ENCODE measurements at places on chromosomes 6 and 20. TPM values are rescaled to one million over a fixed set of nuclear protein-coding genes. Genes with fewer than 3 reads are reported as not detected.

GATA5 gene
- total RNA-seq, result not detected

MAP3K5 gene
- total RNA-seq, result 15.2 TPM

FERMT1 gene
- 5.7 TPM for total RNA-seq

DNA sequence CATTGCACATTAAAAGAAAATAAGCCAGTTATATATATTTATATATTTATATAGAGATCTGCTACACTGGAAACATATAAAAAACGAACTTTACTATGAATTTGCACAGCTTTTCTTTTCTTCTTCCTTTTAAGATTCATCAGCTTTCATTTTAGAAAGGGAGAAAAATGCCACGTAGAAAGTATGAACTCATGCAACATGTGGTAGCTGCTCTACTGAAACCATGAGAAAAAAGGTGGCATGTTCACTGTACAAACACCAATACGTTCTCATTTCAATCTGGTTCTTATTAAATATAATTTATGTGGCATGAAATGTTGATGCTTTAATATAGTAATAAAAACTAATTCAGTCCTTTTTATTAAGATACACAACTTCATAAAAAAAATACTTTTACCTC is 68.8 kb upstream of the THEMIS start:
- H3K27me3 ChIP-seq, result no peaks in the 10 kb centered on the region
- no peak for DNase-seq
- no peak overlapping the region for H3K4me3 ChIP-seq
- no peak overlapping the region for H3K27ac ChIP-seq

GRCh38 chr6:14975471-14975817 is 270.4 kb upstream of the JARID2 start:
- 0 out of 2 replicates have a peak, but pooled peaks cover 4% of the 10 kb centered on the region for H3K4me1 ChIP-seq
- no peaks in the 10 kb centered on the region for H3K36me3 ChIP-seq

DNA sequence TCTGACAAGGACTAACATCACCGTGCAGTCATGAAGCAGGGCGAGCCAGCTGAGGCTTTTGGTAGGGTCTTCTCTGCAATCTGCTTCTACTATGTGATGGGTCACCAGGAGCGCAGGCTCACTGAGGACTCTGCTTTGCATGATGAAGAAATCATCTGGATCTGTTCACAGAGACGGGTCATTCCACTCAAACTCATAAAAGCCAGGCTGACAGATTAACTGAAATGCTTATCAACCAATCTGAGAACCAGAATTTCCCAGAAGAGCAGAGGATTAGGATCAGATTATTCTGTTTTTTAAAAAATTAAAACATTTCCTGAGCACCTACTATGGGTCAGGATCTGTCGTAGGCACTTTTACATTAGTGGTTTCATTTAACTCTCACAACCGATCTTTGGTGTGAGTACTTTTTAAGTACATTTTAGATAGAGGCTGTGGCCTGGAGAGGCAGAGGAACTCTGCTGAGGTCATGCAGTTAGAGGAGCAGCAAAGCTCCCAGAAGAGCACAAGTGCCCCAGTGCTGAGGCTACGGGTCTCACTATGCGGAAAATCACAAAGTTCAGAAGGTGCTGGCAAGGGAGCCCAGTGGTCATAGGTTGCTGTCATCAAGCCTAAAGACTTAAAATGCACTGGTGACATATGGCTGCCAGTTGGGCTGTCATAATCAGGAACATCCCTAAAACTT is 109.1 kb downstream of the BACH2 start:
- H3K4me1 ChIP-seq, result peaks cover 30% of the 10 kb centered on the region
- H3K27ac ChIP-seq, result no peak overlapping the region
- no peak for DNase-seq
- H3K36me3 ChIP-seq, result no peaks in the 10 kb centered on the region
- H3K4me3 ChIP-seq, result no peak overlapping the region

DNA sequence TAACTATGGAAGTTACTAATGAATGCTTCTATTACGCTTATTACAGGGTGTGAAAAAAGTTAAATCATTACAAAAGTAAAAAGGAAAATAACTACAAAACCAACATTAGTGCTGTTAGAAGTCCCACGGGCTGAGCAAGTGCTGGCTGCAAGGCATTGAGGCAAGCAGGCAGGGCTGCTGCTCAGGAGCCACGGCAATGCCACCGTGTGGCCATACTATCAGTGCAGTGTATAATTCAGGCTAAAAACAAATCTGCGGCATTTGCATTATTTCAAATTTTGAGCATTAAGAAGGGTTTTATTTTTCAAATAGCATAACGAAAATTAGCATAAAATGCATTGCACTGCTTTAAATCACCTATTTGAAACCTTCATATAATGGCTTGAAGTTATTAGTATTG is 17.1 kb downstream of the IFNGR1 start:
- no peaks in the 10 kb centered on the region for H3K27me3 ChIP-seq
- DNase-seq, result no peak
- no peak overlapping the region for H3K27ac ChIP-seq
- H3K36me3 ChIP-seq, result peaks cover 67% of the 10 kb centered on the region
- no peaks in the 10 kb centered on the region for H3K4me1 ChIP-seq

DNA sequence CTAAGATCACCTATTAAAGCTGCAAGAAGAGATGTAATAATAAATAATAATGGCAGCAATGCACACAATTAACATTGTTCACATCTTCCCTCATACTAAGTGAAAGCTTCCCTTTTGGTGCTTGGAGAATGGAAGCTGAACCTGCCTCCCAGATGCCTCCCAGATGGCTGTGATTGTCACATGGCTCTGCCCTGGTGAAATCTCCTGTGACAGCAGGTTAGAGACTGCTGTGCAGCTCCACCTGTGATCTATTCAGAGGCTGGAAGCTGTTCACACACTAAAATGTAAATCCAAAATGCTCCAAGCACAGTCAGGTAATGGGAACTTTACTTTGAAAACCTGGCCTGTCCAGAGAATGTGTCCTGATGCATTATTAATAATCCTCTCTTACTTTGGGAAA is 41.7 kb upstream of the RGS17 start:
- no peaks in the 10 kb centered on the region for H3K27me3 ChIP-seq
- no peak overlapping the region for H3K4me3 ChIP-seq
- H3K36me3 ChIP-seq, result no peaks in the 10 kb centered on the region
- no peak for DNase-seq

DNA sequence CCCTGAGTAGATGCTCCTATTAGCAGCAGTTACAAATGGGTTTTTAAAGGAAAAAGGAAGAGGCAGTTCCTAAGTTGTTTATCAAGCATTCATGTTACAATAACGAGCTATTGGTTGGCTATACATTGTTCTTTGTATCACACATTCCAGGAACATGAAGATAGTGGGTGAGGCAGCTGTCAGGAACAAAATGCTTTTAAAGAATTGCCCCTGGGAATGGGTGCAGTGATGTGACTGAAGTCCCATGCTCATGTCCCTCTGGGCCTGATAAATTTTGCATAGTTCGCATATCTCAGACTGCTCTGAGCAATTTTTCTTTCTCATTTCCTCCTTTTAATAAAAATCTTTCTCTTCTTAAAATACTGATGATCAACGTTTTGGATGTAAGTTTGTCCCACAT is 3.7 kb downstream of the ENPP1 start:
- H3K27me3 ChIP-seq, result no peaks in the 10 kb centered on the region
- DNase-seq, result no peak
- H3K36me3 ChIP-seq, result no peaks in the 10 kb centered on the region
- H3K4me3 ChIP-seq, result no peak overlapping the region
- H3K4me1 ChIP-seq, result peaks cover 15% of the 10 kb centered on the region
